ENCODE measurements at places on chromosomes 4 and X. TPM values are rescaled to one million over a fixed set of nuclear protein-coding genes. Genes with fewer than 3 reads are reported as not detected.
A peak's percentile ranks its signal among the peaks of the same experiment; 100 is the strongest.

GRCh38 chr4:86967073-86967472, 32.3 kb downstream of the AFF1 start:
- DNase-seq = no peak

GRCh38 chr4:66235876-66236275, 565.6 kb upstream of the EPHA5 start:
- DNase-seq = no peak

DNA sequence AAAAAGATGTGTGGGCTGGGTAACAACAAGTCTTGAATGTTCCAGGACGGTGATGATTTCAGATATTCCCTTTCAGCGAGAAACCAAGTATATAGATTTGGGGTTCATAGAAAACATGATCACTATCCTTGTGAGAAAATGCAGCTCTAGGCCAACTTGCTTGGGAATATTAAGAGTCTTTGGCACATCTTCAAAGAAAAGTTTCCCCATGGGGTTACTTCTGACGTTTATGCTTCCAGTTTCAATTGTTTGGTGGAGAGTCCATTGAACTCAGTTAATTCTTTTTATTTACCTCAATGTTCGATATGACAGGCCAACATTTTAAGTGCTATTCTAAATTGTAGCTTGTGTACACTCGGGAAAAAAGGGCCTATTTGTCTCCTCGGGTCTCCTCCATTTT, 126.7 kb downstream of the NHS start:
- no peak for DNase-seq

DNA sequence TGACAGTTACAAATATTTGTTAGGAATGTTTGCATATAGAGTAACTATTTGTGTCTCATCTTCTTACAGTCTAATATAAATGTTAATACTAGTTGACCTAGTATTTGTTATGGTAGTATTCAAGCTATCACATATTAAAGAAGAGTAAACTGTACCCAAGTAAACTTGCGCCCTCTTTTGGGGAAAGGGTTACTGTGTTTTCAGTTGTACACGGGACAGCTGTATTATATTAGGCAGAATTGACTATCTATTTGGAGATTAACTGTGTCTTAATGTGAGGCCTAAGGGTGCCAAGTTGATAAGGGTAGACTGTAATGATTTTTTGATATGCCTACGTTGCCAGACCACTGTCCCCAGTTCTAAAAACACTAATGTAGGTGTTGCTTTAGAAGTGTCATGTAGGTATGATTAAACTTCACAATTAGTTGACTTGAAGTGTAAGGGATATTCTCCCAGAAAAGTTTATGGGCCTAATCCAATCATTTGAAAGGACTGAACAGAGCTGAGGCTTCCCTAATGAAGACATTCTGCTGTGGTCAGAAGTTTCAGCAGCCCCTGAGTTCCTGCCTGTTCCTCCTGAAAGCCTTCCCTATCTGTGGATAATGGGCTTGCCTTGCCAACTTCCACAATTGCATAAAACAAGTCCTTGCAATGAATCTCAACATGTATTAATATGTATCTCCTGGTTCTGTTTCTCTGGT, 172.8 kb upstream of the CXCL13 start:
- peak; percentile 29 for DNase-seq

DNA sequence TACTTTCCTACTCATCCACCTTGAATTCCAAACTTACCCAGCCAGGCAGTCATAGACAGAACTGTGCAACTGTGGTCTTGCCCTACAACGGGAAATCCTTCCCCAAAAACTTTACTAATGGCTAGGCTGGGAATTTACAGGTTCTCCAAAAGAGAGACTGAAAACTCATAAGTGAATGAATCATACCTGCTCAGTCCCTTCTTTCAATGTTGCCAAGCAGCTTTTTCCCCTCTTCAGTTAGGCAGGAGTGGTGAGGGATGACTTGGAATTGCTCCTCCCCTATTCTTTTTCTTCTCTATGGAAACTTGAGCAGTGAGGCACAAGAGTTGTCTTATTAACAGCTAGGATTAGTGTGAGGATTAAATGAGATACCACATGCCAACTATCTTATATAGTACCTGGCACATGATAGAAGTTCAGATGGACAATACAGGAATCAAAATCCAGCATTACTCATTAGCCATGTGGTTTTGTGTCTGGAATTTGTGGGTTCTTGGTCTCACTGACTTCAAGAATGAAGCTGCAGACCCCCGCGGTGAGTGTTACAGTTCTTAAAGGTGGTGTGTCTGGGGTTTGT, 105.9 kb downstream of the TEX13A start:
- DNase-seq = peak; percentile 47

- DNase-seq = no peak
Observed at GRCh38 chr4:180792541-180792940, 1450.7 kb upstream of the TENM3 start.

GRCh38 chrX:148562846-148563245, 62.4 kb downstream of the AFF2 start:
- DNase-seq = no peak

USP17L22 gene
- total RNA-seq = not detected

SOWAHB gene
- total RNA-seq = 21.1 TPM

ARAP2 gene
- total RNA-seq = 46.3 TPM

TMEM154 gene
- total RNA-seq = 22.4 TPM

BEX5 gene
- total RNA-seq = 1.3 TPM
